ENCODE measurements at places on chromosomes 16 and 17. TPM values are rescaled to one million over a fixed set of nuclear protein-coding genes. Genes with fewer than 3 reads are reported as not detected.

Gene CCL5
- 6.9 TPM for polyA plus RNA-seq

Gene SPN
- polyA plus RNA-seq, result 1.5 TPM

Gene APOBR
- polyA plus RNA-seq, result 1.2 TPM

Gene MAP3K14
- 9.2 TPM for polyA plus RNA-seq

Gene GAN
- 2.9 TPM for polyA plus RNA-seq

Gene KRTAP1-1
- 0.16 TPM for polyA plus RNA-seq

Gene CASKIN1
- 0.29 TPM for polyA plus RNA-seq
